SW480 (cell line): ENCODE measurements at places on chromosomes 6 and 20.
A peak's percentile ranks its signal among the peaks of the same experiment; 100 is the strongest.

GRCh38 chr6:132669690-132670291 is 10.8 kb upstream of the TAAR1 start:
- peak; percentile 50 for DNase-seq

GRCh38 chr6:167789358-167789757 is 37.4 kb upstream of the AFDN start:
- no peak for DNase-seq

- no peak for DNase-seq
Observed at GRCh38 chr6:31701666-31702404, 1.3 kb downstream of the ABHD16A start.

DNA sequence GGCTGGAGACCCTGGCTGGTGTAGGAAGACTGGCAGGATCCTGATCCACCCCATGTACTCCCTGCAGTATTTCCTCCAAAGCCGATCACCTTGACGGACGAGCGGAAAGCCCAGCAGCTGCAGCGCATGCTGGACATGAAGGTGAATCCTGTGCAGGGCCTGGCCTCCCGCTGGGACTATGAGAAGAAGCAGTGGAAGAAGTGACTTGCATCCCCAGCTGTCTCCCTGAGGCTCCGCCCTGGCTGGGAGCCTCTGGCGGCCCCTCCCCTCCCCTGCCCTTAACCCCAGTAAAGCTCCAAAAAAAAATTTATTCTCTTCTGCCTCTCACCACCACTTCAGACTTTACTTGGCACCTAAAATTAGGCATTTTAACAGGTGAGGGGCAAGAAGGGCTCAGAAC is 7.0 kb downstream of the COX4I2 start:
- DNase-seq: no peak

GRCh38 chr20:62961799-62962198 is 9.3 kb downstream of the SLC17A9 start:
- no peak for DNase-seq

DNA sequence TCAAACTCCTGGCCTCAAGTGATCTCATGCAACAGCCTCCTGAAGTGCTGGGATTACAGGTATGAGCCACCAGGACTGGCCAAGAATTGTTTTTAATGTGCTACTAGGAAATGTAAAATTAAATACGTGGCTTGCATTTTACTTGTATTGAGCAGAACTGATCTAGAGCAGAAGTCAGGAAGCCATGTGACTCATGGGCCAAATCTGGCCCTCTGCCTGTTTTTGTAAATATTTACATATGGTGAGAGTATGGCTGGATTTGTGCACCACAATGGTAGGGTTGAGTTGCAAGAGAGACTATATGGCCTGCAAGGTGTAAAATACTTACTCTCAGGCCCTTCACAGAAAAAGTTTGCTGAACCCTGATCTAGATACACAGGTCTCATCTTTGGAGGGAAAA is 75.8 kb downstream of the LAMP5 start:
- DNase-seq: no peak

- peak; percentile 46 for DNase-seq
Observed at GRCh38 chr6:142376800-142377496, 75.1 kb downstream of the ADGRG6 start.

GRCh38 chr6:125787791-125788190 is 3.0 kb upstream of the NCOA7 start:
- DNase-seq: no peak

- DNase-seq: no peak
Observed at GRCh38 chr6:24445704-24446103, 43.0 kb downstream of the MRS2 start.

DNA sequence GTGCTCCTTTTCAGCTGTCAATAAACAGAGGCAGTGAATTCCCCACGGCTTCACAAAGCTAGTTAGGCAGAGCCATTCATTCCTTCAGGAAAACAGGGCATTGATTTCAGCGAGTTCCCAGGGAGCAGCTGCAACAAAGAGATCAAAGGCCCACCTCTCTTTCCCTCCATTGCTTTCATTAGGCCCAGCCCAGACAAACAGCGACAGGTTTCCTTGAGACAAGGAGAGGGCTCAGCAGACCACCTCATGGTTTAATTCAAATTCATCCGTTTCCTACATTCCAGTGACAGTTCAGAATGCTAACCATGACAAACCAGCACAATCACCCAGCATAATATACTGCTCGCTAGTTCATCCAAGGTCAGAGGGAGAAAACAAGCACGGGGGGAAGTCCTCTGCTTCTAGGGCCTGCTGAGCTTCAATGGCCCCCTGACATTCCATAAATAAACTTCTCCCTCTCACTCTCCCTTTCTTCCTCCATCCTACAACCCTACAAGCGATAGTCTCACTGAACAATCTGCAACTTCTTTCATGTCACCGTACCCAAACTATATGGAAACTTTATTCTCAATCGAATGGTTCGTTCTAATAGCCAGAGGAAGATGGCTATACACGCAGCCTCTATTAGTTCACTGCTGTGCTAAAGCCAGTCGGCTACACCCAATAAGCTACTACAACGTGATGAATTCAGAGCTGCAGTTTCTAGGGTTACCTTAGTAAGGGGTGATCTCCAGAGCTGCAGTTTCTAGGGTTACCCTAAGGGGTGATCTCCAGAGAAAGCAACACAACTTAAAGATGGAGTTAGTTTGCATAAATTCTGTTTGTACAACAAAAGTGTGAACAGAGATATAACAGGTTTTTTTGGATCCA is 34.7 kb downstream of the PLAGL1 start:
- no peak for DNase-seq

GRCh38 chr6:126048635-126049034 is 62.3 kb downstream of the TRMT11 start:
- no peak for DNase-seq

GRCh38 chr6:37134036-37134395 is 35.9 kb upstream of the PIM1 start:
- no peak for DNase-seq

DNA sequence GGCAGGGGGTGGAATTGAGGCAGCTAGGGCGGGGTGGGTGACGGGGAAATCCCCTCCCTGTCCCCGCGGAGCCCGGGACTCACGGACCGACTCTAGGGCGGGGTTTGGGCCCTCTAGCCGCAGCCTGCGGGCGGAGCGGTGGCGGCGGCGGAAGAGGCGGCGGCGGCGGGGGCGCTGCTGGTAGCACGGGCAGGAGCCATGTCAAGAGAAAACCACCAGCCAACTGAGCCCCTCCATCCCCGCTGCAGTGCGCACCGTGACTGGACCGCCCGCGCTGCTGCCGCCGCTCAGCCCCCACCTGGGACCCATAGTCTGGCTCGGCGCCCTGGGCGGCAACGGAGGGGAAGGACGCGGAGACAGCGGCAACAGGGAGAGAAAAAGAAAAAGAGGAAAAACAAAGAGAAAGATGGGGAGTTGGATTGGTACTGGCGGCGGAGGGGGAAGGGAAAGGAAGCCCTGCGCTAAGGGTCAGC is 1.2 kb upstream of the C6orf62 start:
- DNase-seq: peak; percentile 50

- no peak for DNase-seq
Observed at GRCh38 chr6:45434381-45434700, 56.6 kb upstream of the SUPT3H start.

DNA sequence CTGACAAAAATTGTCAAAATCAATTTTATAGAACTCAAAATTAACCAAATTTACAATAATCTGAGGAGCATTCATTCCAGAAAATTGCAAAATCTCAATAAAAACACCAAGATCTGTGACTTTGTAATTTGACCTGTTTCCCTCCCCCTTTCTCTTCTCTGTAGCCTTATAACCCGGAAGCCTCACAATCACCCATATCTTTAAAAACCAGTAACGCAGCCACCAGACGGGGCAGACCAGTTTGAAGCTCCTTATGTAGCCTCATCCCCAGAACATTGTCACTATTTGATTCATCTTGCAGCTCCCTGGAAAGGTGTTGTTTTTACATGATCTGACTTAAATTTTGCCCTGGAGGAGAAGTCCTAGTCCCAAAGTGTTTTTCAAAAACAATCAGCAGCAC is 27.5 kb upstream of the TGM6 start:
- no peak for DNase-seq

DNA sequence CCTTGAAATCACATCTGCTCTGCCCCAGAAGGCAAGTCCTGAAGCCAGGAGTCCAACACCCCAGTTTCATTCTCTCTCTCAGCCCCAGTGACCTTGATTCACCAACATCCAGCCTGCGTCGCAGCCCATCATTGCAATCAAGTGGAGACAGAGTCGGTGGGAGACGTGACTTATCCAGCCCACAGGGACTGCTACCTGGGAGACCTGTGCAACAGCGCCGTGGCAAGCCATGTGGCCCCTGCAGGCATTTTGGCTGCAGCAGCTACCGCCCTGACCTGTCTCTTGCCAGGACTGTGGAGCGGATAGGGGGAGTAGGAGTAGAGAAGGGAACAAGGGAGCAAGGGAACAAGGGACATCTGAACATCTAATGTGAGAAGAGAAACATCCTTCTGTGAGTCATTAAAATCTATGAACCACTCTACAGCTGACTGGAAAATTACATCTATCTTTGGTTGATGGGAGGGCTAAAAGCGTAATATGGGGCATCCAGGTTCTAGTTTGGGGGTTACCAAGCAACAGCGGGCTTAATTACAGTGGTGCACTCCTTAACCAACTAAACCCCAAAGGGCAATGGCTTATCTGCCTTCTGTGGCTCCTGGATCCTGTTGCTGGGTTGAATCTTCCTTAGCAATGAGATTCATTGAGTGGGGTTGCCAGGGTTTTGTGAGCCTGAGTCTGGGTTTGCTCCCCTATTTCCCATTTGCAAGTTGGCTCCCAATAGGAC is 2.5 kb downstream of the LY6G6D start:
- DNase-seq: no peak

- no peak for DNase-seq
Observed at GRCh38 chr20:60090631-60091030, 132.4 kb downstream of the CDH26 start.

DNA sequence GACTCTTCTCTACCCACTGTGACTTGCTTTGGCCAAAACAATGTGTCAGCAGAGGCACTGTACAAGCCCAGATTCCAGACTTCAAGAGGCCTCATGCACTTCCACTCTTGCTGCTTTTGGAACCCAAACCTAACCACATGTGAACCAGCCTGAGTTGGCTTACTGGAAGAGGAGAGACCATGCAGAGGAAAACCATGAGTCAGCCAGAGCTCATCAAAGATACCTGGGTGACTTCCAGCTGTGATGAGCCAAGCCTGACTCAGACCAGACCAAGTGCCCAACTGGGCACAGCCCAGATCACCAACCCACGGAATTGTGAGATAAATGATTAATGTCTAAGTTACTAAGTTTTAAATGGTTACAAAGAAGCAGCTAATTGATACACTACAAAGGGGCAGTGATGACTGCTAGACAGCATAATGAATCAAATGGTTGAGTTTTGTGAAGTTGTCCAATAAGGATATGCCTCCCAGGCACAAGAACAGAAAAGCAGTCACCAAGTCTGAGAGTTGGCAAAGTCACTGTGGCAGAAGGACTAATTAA is 16.2 kb upstream of the BEND6 start:
- peak; percentile 80 for DNase-seq

GRCh38 chr6:157432892-157433265 is 51.9 kb downstream of the ZDHHC14 start:
- no peak for DNase-seq

- no peak for DNase-seq
Observed at GRCh38 chr6:135759831-135760230, 91.7 kb upstream of the PDE7B start.

- no peak for DNase-seq
Observed at GRCh38 chr6:16092990-16093389, 35.9 kb upstream of the MYLIP start.

GRCh38 chr20:21133917-21134622 is 8.2 kb downstream of the KIZ start:
- DNase-seq: no peak

DNA sequence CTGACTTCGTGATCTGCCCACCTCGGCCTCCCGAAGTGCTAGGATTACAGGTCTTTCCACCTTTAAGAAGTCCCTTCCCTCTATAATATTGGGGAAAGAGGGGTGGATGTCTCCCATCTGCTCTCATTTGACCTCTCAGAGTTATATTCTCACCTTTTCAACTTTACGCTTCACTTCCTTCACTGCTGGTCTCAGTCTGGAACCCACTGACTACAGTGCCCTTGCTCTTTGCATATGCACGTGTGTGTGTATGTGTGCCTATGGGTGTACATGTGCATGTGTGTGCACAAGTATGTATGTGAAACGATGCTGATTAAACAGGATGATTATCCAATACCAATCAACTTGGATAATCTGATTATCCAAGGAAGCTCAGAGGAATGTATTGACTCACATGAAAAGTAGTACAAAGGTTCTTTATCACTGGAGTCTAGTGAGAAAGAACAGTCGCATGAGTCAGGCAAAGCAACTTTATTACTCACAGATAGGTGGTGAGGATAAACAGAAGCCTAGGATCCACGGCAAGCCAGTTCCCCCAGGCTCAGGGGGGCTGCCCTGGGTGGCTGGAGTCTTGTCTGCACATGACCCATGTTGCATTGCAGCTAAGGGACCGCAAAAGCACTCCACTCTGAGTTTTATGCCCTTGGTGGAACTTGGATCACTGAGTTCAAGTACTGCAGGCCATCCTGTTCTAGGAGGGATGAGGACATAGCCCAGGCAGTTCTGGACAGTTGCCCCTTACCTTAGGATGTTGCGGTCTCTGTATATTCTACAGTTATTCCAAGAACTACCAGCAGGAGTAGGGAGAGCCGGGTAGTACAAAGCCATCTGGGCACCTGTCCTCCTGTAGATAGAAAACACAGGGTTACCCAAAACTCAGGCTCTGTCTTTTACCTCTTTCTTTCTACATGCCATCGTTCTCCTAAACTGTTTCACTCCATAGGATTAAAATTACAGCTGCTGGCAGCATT is 50.9 kb downstream of the SNRNP48 start:
- peak; percentile 17 for DNase-seq

- no peak for DNase-seq
Observed at GRCh38 chr6:1002989-1003388, 308.9 kb upstream of the FOXQ1 start.

- peak; percentile 3 for DNase-seq
Observed at GRCh38 chr6:9927275-9927674, 487.6 kb downstream of the TFAP2A start.

DNA sequence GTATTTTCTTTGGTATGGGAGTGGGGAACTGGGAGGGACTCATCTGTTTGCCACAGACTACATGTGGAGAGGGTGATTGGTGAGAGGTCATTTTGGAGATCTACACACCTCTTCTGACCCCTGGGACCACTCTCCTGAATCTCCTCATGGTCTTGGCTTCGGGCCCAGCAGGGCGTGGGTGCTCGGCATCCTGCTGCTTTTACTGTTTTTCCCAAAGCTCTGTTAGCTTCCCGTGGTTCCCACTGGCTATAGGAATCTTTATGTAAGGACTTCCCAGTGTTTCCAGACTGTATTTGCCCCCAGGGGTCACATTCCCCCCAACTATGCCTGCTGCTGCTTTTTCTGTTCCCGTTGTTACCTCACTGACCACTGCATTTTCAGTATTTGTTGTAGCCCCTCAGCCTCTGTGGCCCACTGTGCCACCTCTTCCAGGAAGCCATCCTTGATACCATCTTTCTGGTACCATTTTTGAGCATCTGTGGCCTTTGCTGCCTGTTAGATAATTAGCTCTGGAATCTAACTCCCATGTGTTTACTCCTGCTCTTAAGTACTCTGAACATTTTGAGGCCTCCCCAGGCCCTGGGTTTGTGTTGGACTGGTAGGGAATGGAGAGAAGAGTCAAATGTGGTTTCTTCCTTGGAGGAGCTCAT is 14.9 kb downstream of the PLCG1 start:
- no peak for DNase-seq

GRCh38 chr20:62953839-62954703 is 1.6 kb downstream of the SLC17A9 start:
- DNase-seq: peak; percentile 83
